ENCODE measurements at places on chromosomes 7 and 10.

DNA sequence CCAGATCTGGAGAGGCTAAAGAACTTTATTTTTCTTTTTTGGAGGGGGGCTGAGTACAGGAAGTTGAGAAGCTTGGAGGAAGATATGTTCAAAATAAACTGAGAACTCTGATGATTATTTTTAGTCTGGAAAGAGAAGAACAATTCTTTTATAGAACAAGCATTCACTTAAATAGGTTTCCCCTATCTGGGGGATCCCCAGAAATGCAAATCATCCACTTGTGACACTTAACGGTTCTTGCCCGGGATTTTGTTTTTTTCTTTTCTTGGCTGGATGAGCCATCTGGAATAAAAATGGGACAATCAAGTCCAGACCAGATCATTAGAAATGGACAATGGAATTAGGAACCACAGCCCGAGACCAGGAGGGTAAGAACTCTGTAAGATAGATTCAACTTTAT is 95.9 kb upstream of the EGR2 start:
- DNase-seq: no peak

DNA sequence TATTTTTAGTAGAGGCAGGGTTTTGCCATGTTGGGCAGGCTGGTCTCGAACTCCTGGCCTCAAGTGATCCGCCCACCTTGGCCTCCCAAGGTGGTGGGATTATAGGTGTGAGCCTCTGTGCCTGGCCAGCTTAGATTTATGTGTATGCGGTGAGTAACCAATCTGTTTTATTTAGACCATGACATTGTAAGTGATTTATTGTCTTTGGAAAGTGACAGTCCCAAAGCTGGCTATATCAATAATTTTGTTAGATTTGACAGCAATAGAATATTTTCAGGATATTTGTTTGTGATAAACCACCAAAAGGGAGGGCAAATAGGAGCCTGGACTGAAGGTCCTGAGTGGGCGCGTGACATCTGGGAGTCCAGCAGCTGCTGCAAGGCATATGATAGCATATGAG is 75.7 kb downstream of the XRCC2 start:
- DNase-seq: no peak

DNA sequence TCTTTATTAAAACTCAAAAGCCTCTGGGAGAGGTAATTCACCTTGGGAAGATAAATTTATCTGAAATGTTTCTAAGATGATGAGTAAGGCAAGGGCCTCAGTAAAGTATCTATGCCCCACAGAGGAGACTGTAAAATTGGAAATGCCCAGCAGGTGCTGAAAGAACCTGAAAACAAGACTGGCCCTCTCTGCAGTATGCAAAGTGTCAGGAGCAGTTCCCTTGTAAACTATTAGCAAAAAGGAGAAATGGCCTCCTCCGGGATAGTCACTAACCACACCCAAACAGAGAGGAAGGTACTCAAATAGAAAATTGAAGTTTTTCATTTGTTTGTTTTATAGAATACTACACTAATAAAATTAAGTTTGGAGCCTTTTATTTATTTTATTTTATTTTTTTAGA is 81.2 kb downstream of the FZD1 start:
- DNase-seq: no peak

- no peak for DNase-seq
Measured at GRCh38 chr10:115092555-115093285, 445 bp upstream of the ATRNL1 start.
